ENCODE measurements at places on chromosomes 3 and 15.

DNA sequence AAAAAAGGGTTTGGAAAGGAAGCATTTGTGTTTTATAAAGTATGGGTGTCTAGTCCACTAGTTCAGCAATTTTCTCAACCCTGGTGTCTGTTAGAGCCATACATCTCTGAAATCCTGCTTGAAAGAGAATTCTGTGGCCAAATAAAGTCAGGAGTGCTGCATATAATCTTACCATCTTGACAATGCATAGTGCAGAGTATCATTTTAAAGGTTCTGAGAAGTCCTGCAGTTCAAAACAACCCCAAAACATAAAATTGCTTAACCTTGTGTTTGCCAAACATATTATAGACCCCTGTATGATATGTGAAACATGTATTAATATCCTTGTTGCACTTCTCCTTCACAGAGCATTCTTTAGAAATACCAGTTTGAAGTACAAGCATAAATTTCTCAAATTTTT lies 191.3 kb downstream of the THSD4 start:
- DNase-seq: no peak

DNA sequence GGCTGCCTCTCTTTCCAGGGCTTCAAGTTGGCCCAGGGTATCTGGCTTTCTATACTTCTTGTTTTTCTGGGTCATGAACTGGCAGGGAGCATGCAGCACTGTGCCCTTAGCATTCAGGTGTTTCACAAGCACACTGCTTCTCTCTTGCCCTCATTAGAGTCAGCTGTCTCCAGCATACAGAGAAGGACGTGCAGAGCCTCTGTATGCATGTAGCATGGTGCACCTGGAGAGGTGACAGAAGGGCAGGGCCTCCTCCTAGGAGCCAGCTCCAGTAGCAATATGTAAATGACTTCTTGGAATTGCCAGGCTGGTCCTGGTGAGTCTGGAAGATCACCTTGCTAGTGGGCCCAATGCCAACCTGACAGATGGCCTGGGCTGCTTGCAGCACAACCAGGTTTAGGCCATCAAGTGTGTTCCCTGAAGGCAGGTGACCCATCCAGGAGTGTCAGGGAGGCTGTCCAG lies 44.8 kb upstream of the ATP2C1 start:
- DNase-seq: no peak

DNA sequence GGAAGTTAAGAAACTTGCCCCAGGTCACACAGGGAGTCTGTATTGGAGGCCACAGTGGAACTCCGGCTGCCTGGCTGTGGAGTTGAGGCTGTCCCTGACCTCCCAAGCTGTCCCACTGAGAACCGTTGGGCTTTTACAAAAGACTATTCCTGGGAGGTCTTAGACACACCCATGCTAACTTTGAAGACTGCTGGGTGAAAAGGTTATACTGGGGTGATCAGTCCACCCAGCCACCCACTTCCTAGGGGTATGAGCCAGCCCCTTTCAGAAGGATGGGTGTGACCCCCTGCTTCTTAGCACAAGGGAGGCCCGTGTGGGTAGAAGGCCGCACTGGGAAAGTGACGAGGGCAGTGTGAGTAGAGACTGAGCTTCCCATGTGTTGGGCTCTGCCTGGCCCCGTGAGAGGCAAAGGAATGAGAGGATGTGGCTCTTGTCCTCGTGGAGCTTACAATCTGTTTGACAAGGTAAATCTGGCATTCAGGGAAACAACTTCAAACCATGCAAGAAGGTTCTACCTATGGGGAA lies 19.0 kb downstream of the MRAS start:
- DNase-seq: no peak

DNA sequence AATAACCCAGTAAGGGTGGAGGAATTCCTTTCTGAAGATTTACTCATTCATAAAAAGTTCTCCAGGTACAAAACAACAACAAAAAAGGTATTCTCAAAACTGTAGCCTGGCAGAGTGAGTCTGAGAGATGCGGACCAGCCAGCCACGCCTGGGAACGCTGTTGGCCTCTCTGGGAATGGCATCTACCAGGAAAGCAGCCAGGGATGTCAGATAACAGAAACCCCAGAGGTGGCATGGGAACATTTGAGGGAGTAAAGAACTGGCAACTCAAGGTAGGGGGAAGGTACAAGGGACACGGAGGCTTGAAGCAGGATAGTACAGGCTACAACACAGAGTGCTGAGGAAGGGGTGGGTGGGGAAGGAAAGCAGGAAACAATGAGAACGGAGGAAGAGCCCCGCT lies 7.1 kb upstream of the AP3S2 start:
- no peak for DNase-seq

GRCh38 chr3:114586119-114586518 lies 292.3 kb downstream of the TIGIT start:
- DNase-seq: no peak

- DNase-seq: no peak
These were observed 43.0 kb downstream of the SPSB4 start for GRCh38 chr3:141093971-141094684.

DNA sequence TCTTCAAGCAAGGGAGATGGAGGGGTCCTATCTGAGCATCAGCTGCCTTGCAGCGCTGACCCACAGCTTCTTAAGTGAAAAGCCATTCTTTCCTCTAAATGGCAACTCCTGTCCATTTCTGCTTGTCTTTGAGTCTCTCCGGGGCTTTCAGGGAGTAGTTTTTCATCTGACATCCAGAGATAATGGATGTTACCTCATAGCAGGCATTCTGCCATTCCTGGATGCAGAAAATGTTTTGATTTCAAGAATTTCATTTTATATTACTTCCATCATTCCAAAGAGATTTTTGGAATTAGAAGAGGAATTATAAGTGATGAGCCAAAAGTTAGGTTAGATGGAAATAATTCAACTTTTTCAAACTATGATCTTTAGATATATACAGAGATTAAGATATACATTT lies 44.9 kb upstream of the GABRG3 start:
- DNase-seq: no peak

- DNase-seq: no peak
These were observed 3.5 kb downstream of the PLXND1 start for GRCh38 chr3:129602730-129603560.

GRCh38 chr15:79887054-79887930 lies 9.5 kb downstream of the MTHFS start:
- DNase-seq: no peak

- DNase-seq: no peak
These were observed 33.5 kb upstream of the ALPK3 start for GRCh38 chr15:84783493-84784251.

GRCh38 chr3:149575961-149576564 lies 81.8 kb downstream of the WWTR1 start:
- no peak for DNase-seq

GRCh38 chr3:34258271-34258998 lies 460.0 kb downstream of the PDCD6IP start:
- DNase-seq: no peak

DNA sequence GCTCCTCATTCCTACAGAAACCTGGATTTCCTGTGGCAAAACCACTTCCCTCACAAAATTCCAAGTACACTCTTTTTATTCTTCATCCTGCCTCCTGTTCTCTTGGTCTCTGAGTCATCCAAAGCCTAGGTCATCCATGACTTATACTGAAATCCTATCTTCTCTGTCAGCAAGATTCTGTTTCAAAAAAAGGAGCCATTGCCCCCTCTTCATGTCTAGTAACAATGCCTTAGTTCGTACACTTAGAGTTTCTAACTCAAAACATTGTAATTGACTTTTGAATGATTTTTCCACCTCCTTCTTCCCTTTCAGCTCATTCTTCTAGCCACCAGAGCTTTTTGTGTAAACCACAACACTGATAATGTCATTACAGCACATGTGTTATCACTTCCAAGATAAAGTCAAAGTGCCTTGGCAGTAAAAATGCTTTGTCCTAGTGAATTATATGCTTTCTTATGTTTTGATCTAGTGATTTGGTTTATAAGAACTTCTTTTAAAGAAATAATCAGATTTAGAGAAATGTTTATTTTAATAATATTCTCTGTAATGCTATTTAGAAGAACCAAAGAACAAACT lies 256.5 kb upstream of the NECTIN3 start:
- DNase-seq: no peak

DNA sequence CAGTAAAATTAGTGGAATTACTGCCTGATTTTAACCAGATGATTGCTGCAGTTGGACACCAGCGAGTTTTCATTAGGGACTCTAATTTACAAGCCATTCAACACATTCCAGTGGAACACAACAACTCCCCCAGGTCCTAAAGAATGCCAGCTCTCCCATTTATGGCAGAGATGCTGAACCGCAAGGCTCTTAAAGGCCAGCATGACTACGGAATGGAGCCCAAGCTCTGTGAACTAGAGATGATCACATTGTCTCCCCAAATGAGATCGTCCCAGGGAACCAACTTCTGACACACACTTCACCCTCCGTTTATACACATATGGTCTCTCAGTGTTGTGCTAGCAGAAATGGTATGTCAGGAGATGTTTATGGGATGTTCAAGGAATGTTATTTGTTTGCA lies 446.2 kb upstream of the NR2F2 start:
- DNase-seq: no peak

GRCh38 chr15:90763366-90764099 lies 46.4 kb downstream of the BLM start:
- DNase-seq: no peak

GRCh38 chr3:150110097-150110496 lies 139.4 kb upstream of the PFN2 start:
- no peak for DNase-seq

Data from stimulated activated CD8-positive, alpha-beta memory T cell treated with anti-CD3 and anti-CD28 coated beads, Interleukin-15, amount 100 ng/mL, for 48 hours (primary cell).